NAMALWA (cell line): ENCODE measurements at places on chromosomes 1 and 21.
A peak's percentile ranks its signal among the peaks of the same experiment; 100 is the strongest.

DNA sequence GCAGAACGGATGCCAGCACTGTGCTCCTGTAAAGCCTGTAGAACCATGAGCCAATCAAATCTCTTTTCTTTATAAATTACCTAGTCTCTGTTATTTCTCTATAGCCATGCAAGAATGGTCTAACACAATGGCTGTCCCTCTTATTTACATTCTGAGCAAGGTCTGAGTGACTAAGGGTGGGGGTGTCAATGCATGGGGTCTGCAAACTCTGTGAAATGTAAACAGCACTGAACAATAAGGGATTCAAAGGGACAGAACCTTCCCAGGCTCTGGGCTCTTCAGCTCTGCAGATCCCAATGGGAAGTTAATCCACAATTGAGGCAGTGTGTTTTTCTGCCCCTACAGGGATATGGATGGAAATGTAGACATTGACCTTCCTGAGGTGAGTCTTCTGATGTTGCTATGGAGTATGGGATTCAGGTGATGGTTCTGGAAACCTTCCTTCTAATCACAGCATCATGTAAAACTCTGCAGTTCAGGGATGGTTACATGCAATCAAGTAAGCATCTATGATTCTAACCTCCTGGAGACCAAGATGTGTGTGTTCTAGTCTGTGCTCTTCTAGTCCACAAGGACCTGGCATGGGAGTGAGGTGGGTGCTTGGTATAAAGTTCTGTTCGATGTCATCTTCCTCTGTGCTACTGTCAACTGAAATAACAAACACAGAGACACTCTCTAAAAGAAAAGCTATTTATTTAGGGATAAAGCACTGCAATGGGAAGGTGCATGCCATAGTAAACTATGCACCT is 38.6 kb downstream of the CAPN9 start:
- DNase-seq, result no peak

GRCh38 chr1:183562701-183563100 is 27.6 kb downstream of the NCF2 start:
- DNase-seq, result no peak

- DNase-seq, result no peak
These were observed 195.7 kb downstream of the DYRK1A start for GRCh38 chr21:37561941-37562919.

DNA sequence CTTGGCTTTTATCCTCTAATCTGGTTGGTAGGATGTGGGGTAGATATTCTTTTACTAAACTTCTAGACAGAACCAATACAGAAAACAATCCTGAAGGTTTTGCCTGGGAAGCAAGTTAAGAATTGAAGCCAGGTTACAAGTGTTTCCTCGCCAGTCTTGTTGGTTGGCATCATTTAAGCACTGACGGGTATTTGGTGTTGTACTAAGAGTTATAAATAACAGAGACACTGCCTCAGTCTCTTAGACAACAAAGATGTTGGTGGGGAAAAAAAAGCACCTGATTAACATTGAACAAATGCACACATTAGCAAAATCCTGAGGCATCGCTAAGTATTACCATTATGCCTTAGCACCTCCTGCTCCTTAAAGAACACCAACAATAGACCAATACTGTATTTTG is 272.2 kb downstream of the BRINP2 start:
- no peak for DNase-seq

- DNase-seq, result no peak
These were observed 2.1 kb upstream of the RD3 start for GRCh38 chr1:211493876-211494653.

DNA sequence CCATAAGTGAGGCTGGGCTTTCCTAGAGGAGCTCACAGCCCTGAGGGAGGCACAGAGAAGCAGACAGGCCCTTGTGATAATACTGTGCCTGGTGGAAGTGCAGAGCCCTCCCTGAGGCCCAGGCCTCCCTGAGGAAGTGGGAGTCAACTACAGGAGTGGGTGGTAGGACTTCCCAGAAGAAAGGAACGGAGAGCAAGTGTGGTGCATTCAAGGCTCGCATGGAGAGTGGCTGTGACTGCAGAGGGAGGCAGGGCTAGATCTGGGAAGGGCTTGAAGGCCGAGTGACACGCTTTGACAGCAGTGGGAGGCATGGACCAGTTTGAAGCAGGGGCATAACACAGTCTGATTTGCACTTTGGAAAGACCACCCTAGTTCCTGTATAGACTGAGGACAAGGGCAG is 37.3 kb downstream of the AZIN2 start:
- no peak for DNase-seq

DNA sequence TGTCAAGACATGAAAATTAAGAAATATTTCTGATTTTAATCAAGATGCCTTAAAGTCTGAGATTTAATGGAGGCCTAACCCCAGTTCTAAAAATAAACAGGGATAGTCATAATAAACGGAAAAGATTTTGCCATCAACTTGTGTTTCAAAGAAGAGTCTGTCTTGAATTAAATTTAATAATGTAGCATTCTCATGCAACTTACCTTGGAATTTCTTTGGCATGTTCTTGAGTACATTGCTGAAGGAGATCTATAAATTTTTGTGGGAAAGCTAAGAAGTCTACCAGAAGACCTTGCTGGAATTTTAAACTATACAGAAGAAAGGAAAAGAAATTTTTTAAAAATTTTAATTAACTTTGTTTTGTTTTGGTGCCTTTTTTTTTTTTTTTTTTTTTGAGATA is 10.6 kb downstream of the SASS6 start:
- DNase-seq, result no peak

GRCh38 chr1:205840146-205840923 is 9.6 kb downstream of the PM20D1 start:
- DNase-seq, result no peak

DNA sequence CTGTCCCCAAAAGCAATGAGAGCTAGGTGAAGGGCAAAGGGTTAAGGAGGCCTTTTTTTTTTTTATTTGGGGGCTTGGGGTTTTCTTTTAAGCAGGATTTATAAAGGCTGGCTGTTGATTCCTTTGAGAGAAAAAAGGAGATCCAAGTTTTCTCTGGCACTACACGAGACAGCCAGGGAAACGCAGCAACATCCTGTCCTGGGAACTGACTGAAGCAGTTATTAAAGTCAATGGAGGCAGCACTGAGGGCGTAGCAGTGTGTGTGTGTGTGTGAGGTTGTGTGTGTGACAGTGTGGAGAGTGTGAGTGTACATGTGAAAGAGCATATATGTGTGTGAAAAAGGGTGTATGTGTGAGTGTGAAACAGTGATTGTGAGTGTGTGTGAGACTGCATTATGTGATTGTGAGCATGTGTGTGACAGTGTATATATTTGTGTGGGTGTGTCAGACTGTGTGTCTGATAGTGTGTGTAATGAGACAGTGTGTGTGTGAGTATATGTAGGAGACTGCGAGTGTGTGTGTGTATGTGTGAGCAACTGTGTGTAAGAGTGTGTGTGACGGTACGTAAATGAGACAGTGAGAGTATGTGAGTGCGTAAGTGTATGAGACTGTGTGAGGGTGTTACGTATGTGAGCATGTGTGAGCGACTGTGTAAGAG is 65.9 kb upstream of the TIAM1 start:
- no peak for DNase-seq

DNA sequence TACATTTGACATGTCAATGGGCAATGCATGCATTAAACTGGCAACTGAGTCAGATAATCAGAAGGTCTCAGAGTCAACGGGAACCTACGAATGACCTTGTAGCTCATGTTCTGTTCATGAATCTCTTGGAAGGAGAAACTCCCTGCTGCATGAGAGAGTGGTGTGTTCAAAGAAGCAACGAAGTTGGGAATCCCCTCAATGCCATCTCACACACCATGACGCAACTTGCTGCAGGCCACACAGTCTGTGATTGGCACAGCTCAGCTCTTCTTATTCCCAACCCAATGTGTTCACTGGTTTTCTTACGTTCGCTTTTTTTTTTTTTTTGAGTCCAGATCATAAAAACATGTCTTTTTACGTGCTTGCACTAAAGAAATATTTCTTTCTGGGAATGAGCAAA is 53.5 kb upstream of the PRDM2 start:
- DNase-seq, result no peak

DNA sequence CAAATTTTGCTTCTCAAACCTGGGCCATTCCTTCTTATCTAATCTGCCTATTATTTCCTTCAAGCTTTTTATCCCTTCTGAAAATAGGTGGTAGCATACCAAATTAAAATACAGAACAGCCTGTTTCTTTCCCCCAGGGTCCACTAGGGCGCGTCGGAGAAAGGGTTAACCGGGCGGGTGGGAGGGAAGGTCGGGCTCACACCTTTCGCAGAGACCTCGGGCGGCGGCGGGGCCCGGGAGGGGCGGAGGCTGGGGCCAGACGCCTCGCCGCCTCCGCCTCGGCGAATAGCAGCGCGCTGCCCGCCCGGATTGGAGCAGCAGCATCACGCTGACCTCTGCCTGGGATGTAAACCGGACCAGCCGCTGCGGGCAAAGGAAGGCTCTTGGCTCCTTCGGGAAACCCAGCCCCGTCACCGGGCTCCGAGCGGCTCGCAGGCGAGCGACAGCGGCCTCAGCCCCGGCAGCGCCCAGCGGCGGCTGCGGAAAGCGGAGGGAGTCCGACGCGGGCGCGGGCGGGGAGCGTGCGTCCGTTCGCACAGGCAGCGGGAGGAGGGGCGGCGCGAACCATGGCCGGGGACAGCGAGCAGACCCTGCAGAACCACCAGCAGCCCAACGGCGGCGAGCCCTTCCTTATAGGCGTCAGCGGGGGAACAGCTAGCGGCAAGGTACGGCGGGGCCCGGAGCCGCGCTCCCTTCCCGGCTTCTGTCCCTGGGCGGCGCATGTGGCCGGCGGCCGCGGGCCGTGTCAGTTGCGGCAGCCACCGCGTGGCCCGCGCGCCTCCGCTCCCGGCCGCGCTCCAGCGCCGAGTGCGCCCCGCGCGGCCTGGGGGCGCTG is at the start of gene UCK2:
Gene UCK2 (plus strand): TSS at position 347 of the 835 bp plus-strand sequence. CDS start 220 bp downstream, at position 567.
- peak; percentile 89 for DNase-seq

- DNase-seq, result no peak
These were observed 177.1 kb upstream of the KIAA0040 start for GRCh38 chr1:175369696-175370095.

DNA sequence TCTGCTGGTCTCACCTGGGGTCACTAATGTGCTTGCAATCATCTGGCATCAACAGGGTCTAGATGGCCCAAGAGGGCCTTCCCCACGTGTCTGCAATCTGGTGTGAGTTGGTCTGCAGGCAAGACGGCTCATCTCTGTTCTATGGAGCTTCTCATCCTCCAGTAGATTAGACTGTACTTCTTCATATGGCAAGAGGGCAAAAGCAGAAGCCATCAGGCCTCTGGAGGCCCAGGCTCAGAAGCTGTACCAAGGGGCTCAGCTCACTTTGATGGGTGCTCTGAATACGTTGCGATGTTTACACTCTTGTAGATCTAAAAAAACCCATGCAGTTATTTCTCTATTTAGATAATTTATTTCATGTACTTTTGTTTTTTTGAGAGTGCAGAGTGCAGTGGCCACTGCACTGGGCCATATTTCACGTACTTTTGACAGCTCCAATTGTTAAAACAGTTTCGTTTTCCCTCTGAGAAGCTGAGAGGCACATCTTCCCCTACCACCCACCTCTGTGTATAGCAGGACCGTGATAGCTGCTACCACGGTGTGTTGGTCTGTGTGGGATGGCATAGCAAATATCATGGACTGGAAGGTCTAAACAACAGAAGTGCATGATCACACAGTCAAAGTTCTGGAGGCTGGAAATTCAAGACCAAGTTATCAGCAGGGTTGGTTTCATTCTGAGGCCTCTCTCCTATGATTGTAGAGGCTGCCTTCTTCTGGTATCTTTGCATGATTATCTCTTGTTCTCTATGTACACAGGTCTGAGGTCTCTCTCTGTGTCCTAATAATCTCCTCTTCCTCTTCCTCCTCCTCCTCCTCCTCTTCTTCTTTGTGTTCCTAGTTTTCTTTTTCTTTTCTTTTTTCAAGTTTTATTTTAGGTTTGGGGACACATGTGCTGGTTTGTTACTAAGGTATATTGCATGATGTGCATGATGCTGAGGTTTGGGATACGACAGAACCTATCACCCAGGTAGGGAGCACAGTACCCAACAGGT is 17.0 kb downstream of the CITED4 start:
- no peak for DNase-seq

DNA sequence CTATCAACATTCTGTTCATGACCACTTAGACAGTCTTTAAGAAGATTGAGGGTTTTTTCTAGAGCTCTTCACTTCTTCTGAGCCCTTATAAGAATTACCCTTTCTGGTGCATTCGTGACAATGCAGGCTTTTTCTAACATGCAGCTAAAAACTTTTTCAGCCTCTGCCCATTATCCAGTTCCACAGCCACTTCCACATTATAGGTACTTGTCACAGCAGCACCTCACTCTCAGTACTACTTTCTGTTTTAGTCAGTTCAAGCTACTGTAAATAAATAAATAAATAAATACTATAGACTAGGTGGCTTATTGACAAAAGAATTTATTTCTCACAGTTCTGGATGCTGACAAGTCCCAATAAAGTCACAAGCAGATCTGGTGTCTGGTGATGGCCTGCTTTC is 284.4 kb upstream of the PKN2 start:
- no peak for DNase-seq

- DNase-seq, result peak; percentile 26
These were observed 30.5 kb upstream of the BTG2 start for GRCh38 chr1:203274603-203275381.

DNA sequence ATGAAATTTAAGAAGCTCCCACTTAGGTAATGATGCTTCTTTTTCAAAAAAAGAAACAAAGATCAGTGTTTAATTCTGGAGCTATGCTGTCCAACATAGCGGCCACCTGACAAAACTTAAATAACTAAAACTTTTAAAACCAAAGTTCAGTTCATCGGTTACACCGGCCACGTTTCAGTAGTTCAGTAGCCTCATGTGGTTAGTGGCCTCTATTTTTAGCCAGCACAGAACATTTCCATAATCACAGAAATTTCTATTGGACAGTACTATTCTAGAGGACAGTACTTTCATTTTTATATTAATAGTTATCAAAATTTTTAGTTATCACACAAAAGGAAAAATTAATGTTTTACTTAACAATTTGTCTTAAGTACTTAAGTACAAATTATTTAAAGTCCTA is 141.0 kb downstream of the USP25 start:
- DNase-seq, result peak; percentile 52

- DNase-seq, result no peak
These were observed 13.5 kb downstream of the RAB3B start for GRCh38 chr1:51976846-51977602.

GRCh38 chr21:45938811-45939520 is 42.6 kb upstream of the COL6A1 start:
- no peak for DNase-seq
